ENCODE measurements at places on chromosomes 7 and 10. TPM values are rescaled to one million over a fixed set of nuclear protein-coding genes. Genes with fewer than 3 reads are reported as not detected.

DNA sequence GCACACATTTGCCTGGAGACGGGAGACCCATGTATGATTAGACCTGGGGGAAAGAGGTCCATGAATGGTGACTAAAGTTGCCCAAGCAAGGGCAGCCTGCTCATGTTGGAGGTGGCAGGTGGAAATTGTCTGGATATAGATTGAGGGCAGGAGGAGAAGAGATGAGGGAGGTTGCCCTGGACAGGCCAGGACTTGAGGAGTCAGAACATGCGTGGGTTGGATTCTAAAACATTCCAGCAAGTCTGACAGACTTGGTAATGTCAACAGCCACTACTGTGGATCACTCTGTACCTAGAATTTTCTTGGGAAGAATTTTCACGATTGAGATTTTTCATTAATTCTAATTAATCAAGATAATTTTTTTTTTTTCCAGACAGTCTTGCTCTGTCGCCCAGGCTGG lies 19.1 kb upstream of the SVOPL start:
- H3K36me3 ChIP-seq = no peaks in the 10 kb centered on the region
- no peak overlapping the region for H3K4me3 ChIP-seq
- no peak for DNase-seq
- peaks cover 9% of the 10 kb centered on the region for H3K4me1 ChIP-seq
- no peaks in the 10 kb centered on the region for H3K27me3 ChIP-seq

DNA sequence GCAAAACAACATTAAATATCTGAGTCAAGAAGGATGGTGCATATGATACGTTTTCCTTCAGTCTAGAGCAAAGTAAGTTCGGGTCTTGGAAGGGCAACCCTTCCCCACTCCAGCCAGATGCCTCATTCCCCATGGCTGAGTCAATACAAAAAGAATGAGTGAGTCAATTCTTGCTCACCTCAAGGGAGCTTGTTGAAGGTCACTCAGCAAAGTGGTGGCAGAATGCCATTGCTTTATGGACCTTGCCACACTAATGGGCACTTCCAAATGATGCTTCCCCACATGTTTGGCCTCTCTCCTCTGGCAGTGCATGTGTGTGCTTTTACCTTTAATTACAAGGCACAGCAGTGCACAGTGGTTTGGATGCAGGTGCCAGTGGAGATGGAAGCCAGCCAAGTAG lies 296.5 kb downstream of the SORCS3 start:
- no peaks in the 10 kb centered on the region for H3K27me3 ChIP-seq
- H3K4me3 ChIP-seq = no peak overlapping the region
- no peak overlapping the region for H3K27ac ChIP-seq
- H3K4me1 ChIP-seq = peaks cover 3% of the 10 kb centered on the region
- DNase-seq = no peak

- DNase-seq = no peak
- H3K4me1 ChIP-seq = peaks cover 13% of the 10 kb centered on the region
- no peaks in the 10 kb centered on the region for H3K36me3 ChIP-seq
- H3K27me3 ChIP-seq = no peaks in the 10 kb centered on the region
Measured at GRCh38 chr10:69181433-69181832, 1.4 kb downstream of the SUPV3L1 start.

DNA sequence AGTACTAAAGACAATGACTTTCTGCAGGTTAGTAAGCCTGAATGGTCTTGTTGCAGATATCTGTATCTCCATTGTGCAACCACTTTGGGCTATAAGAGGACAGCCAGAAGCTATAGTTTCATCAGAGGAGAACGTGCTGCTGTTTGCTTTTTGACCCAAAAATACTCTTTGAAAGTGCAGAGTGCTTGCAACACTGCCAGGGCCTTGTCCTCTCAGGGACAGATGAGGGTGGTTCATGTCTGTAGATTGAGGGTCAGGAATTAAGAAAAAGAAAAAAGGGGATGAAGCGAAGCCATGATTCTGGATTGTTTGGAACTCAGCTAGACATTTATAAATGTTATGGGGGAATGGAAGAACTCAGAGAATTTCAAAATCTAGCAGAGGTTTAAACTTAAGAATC lies 212.5 kb downstream of the SEC23IP start:
- H3K36me3 ChIP-seq = no peaks in the 10 kb centered on the region
- peaks cover 5% of the 10 kb centered on the region for H3K4me1 ChIP-seq
- no peak for DNase-seq
- no peak overlapping the region for H3K27ac ChIP-seq
- H3K27me3 ChIP-seq = no peaks in the 10 kb centered on the region
- no peak overlapping the region for H3K4me3 ChIP-seq

DNA sequence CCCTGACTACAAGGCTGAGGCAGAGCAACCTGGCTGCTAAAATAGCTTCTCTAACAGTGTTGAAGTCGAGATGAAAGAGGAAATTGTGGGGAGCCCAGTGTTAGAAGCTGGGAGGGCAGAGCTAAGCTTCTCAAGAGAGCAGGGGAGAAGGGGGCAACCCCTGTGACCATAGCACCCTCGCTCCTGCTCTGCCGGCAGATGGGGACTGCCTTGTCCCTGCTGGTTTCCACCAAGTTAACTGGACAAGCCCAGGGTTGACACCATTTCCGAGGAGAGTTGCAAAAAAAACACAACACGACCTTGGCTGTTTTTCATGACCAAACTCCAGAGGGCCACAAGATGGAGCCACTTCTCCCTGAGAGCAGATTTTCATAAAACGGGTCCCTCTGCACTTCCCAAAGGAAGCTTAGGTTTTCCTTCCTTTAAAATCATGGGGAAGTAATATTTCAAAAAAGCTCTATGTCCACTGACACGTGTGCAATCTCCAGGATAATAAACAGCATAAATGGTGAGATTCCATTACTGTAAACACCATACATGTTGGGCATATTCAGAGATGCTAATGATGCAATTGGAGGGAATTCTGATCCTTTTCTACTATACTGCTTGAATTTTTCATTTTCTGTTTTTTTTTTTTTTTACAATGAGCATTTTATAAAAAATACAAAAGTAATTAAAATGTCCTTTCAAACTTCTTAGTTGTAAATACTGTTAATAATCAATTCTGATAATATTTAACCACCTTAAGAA lies 140.4 kb downstream of the PIP4K2A start:
- H3K36me3 ChIP-seq = peaks cover 59% of the 10 kb centered on the region
- no peaks in the 10 kb centered on the region for H3K4me1 ChIP-seq
- peak; percentile 19 for DNase-seq
- H3K4me3 ChIP-seq = no peak overlapping the region
- H3K27ac ChIP-seq = no peak overlapping the region

GRCh38 chr7:156898938-156899337 lies 6.0 kb upstream of the LMBR1 start:
- peaks cover 16% of the 10 kb centered on the region for H3K27me3 ChIP-seq
- no peak overlapping the region for H3K27ac ChIP-seq
- no peak overlapping the region for H3K4me3 ChIP-seq
- no peaks in the 10 kb centered on the region for H3K36me3 ChIP-seq

DNA sequence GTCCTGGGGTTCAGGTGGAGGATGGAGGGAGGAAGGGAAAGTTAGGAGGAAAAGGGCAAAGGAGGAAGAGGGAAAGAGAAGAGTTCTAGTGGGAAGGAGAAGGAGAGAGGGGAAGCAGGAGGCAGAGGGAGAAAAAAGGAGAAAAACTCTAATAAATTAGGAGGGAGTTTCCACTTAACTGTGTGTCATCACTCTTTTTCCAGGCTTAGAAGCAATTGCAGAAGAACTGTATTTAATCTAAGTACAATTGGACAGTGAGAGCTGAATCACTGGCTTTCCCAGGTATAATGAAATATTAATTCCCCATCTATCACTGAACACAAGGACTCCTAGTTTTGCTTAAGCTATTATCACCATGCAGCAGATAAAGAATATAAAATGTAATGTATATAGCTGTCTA lies 76.8 kb downstream of the CREB3L2 start:
- H3K4me3 ChIP-seq = no peak overlapping the region
- H3K27me3 ChIP-seq = no peaks in the 10 kb centered on the region
- peaks cover 23% of the 10 kb centered on the region for H3K4me1 ChIP-seq
- no peak overlapping the region for H3K27ac ChIP-seq

GRCh38 chr10:133565441-133566294 lies at the start of gene SYCE1:
Gene SYCE1, minus strand, starts transcription at chr10:133565583. Its CDS starts 54 bp downstream, at chr10:133565529.
- no peak within 1 kb of the TSS for H3K4me3 ChIP-seq
- H3K27me3 ChIP-seq = peaks cover 3% of the 10 kb centered on the region
- DNase-seq = no peak
- no peaks in the 10 kb centered on the region for H3K4me1 ChIP-seq
- peaks cover 38% of the 10 kb centered on the region for H3K36me3 ChIP-seq

AKR1C4 gene
- not detected for total RNA-seq

UTF1 gene
- 140 TPM for total RNA-seq

CALHM3 gene
- 0.18 TPM for total RNA-seq
